Stimulated activated CD4-positive, alpha-beta T cell treated with anti-CD3 and anti-CD28 coated beads, TNF-alpha, amount 100 ng/mL, for 1 hour (primary cell): ENCODE measurements at places on chromosomes 4 and X.

- DNase-seq, result no peak
Observed at GRCh38 chrX:148620023-148620422, 119.6 kb downstream of the AFF2 start.

DNA sequence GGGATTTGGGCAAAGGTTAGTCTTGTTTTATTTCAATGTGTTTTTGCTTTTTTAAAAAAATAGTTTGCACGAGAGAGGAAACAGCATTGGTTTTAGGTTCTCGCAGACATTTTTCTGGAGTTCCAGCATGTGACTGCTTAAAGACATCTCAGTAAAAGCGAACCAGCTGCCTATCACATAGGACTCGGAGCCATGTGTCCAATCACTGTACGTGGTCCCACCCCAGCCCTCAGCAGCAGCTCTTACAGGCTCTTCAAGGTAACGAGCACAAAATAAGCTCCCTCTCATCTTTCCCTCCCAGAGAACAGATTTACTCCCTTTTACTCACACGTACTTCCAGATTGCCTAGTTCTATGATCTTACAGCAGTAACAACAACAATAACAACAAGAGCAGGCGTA is 68.7 kb downstream of the MCF2 start:
- DNase-seq, result no peak

GRCh38 chr4:182093431-182093831 is 149.8 kb upstream of the TENM3 start:
- DNase-seq, result no peak

- DNase-seq, result no peak
Observed at GRCh38 chr4:168631241-168632162, 134.7 kb downstream of the PALLD start.

- DNase-seq, result no peak
Observed at GRCh38 chr4:140117947-140118346, 36.0 kb downstream of the MAML3 start.

DNA sequence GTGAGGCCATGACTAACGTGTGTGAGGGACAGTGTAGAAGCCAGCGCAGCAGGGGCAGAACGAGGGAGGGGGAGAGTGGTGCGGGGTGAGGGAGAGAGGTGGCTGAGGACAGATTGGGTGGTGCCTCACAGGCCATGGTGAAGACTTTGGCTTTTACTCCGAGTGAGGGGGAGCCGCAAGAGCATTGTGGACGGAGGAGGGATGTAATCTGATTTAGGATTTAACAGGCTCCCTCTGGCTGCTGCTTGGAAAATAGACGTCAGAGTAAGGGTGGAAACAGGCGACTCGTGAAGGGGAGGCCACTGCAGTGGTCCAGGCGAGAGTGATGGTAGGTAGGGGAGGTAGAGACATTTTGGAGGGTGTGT is 13.0 kb downstream of the PPP1R3F start:
- DNase-seq, result no peak

DNA sequence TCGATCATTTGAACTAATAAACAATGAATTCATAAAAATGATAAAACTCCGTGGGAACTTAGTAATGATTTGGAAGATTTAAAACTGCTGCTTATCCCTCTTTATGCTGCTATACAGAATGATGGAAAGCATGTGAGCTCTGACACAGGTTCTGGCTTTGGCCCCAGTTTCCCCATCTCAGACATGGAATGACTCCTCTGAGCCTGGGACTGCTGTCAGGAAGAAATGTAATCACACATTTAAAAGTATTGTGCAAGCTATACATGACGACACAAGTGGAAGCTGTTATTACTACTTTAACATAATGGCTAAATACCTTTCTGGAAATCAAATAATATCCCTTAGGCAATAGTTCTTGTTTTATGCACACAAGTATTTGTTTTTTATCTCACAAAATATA is 161.7 kb downstream of the DCHS2 start:
- DNase-seq, result no peak

DNA sequence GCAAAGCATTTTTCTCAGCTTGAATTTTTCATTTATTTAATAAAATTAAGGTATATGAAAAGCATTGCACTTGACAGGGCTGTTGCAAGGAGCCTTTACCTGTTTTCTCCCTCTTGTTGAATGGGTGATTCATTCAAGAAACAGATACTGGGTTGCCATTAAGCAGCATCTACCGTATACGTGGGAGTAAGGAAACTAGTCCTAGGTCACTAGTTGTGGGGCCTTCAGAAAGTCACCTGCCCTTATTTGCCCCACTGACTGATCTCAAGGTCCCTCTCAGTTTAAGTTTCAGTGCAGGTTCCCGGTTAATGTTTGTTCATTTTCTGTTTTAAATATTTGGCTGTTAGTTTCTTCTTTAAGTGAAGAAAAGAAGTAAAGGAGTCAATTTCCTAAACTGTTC is 34.0 kb downstream of the LHFPL1 start:
- DNase-seq, result no peak

DNA sequence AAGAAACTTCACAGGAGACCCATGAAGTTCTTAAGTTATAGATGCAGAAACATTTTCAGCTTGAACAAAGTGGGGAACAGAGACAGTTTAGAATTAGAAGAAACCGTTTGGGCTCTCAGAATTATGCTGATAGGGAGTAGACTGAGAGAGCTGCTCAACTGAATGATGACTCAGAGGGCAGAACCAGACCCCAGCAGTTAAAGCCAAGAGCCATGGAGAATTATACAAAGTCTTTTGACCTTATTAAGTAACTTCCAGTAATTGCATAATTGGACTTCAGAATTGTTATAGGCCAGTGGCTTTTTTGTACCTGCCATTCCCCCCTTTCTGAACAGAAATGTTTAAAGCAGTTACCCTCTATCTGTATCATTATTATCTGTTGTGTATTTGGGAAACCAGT is 642.1 kb downstream of the CCSER1 start:
- no peak for DNase-seq

DNA sequence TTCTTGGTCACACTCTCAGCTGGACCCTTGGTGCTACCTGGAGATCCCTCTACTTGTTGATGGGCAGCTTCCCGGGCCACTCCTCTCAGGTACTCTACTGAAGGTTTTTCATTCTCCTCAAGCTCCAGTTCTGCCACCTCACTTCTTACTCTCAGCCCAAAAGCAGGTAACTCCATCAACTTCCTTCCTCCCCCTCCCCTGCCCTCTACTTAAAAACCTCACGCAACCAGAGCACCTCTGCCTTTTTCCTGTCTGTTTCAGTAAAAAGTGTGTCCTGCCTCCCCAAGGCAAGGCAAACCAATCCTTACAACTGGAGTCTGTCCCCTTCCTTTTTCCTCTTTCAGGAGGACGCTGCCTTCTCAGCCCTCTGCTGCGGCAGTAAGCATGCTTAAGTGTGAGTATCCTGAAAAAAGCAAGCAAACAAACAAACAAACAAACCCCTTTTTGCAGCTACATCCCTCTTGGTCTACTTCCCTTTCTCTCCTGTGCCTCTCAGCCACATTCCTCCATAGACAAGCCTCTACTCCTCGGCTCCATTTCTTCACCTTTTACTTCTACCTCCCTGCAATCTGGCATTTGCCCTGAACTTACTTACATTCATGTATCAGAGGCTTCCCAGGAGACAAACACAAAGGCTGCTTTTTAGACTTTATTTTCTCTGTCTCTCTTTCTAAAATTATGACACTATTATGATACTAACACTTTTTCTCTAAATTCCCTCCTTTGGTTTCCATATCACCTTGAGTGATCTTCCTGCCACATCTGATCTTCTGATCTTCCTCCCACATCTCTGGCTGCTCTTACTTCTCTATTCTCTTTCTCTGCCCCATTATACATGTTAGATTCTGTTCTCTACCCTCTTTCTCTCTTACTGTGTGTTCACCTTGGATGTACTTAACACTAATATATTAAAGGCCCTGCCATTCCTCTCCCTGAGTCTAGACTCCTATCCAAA is 5.4 kb downstream of the ALPK1 start:
- DNase-seq, result no peak
